ENCODE measurements at places on chromosomes 1 and 21.

DNA sequence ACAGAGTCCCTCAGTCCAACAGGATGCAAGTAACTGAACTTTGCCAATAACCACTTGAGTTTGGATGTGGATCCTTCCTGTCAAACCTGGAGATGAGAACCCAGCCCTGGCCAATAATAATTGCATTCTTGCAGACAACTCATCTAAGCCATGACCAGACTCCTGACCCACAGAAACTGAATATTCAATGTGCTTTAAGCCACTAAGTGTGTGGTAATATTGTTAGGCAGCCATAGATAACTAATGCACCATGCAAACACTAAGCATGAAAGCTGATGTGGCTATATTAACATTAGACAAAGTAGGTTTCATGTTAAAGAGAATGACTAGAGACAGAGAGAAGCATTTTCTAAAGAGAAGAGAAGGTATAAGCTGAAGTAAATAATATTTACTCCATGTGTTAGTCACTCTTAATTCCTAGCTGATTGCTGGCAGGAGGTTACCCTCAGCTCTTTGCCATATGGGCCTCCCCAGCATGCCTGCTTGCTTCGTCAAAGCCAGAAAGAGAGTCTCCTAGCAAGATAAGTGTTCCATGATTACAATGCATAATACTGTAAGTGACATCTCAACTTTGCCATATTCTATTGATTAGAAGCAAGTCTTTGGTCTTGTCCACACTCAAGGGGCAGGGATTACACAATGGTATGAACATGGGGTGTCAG is 276.4 kb upstream of the PLXNA2 start:
- no peak for DNase-seq

DNA sequence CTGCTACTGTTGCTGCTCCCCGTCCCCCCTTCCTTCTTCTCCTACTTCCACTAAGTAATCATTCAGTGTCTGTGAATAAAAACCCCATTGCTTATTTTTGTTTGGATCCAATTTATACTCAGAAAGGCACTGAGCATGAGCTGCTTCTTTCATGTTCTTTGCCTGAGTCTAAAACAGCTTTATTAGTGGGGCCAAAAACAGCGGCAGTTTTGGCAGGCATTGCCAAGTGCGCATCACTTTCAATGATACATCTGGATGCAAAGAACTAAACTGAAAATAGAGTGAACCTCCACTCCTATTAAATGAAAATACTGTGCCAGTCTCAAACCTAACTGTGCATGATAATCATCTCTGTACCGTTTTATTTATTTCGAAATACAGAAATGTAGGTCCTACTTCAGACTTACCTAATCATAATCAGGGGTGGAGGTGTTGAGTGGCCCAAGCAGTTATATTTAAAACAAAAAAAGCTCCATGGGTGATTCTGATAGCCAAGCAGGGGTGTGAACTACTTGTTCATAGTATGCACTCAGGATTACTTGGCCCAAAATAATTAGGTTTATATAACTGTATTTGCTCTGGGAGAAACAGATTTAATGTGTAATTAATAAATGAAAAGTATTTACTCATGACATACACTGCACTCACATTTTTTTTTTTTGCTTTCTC is 48.4 kb downstream of the NEK7 start:
- DNase-seq, result no peak

DNA sequence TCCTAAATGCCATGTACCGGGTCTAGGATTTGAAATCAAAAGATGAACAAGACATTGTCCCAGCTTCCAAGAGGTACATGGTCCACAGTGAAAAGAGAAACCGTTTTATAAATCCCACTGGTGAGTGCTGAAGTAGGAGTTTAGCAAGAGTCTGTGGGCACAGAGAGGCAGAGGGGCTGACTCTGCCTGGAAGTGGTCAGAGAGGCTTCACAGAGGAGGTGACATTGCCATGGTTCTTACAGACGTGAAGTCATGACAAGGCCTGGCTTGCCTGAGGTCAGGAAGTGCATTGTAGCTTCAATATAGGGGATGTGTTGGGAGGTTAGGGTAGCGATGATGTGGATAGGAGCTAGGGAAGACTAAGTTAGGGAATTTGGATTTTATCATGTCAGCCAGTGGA is 28.4 kb downstream of the MAPKAPK2 start:
- no peak for DNase-seq

GRCh38 chr1:54272772-54273091 is 72.8 kb downstream of the MRPL37 start:
- no peak for DNase-seq

GRCh38 chr1:25009671-25010262 is 79.7 kb upstream of the RUNX3 start:
- DNase-seq, result no peak

Measured in stimulated activated CD8-positive, alpha-beta memory T cell treated with anti-CD3 and anti-CD28 coated beads, Interleukin-2, amount 100 ng/mL, for 1 hour (primary cell).